ENCODE measurements at places on chromosomes 6 and 20. TPM values are rescaled to one million over a fixed set of nuclear protein-coding genes. Genes with fewer than 3 reads are reported as not detected.

The EPPIN gene
- not detected for total RNA-seq

The ZNF165 gene
- total RNA-seq: 6.5 TPM

The TBC1D7 gene
- total RNA-seq: 24.4 TPM

The SIRPG gene
- total RNA-seq: not detected

The SCAF8 gene
- 40.3 TPM for total RNA-seq

The PROCR gene
- 19.2 TPM for total RNA-seq

The LY6G6D gene
- not detected for total RNA-seq

The BEND6 gene
- total RNA-seq: 2.2 TPM

The ATRN gene
- 134 TPM for total RNA-seq

The NHLRC1 gene
- 2.1 TPM for total RNA-seq

The COL20A1 gene
- not detected for total RNA-seq

The RUNX2 gene
- total RNA-seq: 4.2 TPM

The COL10A1 gene
- not detected for total RNA-seq

The FABP7 gene
- not detected for total RNA-seq

The TULP4 gene
- total RNA-seq: 152 TPM

The SEMG2 gene
- not detected for total RNA-seq

The SCRT2 gene
- not detected for total RNA-seq
